GM12892 (cell line): ENCODE measurements at places on chromosomes 16 and 17.

DNA sequence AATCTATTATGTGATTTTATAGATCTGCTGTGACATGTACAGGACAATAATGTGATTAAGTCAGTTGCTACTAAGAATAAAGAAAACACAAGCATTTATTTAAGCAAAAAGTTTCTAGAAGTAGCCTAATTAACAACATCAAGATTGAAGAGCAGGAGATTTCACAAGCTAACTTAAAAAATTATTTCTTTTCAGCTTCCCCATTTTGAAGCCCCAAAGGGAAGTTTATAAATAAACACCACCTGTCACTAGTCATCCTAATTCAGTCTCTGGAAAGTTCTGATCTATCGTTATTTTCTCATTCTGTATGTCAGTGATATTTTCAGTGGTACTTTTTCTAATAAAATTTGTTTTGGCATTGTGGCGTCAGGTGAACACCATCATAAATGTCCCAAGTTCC is 8.3 kb downstream of the CAPNS2 start:
- DNase-seq = no peak

DNA sequence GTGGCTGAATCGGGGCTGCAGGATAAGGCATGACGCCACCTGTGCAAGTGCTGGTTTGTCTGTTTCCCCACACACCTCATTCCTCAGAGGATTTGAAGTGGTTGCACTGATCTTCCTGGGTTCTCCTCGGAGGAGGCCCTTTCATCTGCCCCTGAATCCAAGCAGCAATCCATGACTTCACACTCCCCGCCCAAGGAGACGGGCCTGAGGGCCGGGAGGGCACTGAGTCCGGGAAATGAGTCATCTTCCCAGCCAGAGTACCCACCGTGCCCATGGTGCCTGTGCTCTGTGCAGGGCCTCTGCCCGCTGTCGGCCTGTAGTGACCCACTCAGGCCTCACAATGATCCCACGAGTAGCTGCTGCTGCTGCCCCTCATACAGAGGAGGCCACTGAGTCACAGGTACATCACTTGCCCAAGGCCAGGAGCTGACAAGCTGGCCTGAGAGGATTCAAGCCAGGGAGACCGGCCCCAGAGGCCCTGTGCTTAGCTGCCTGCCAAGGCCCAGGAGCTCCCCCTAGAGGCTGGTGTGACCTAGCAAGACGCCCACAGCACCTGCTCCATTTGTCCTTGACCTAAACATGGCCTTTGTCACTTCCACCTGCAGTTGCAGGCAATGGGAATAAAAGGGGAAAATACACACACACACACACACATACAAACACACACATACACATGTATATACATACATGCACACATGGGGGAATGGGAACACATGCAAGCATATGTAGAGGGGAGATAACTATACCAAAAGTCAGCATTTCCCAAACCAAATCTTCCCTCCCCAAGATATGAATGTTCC is 240.0 kb downstream of the C16orf95 start:
- no peak for DNase-seq

GRCh38 chr16:73610605-73611156 is 562.8 kb upstream of the ZFHX3 start:
- no peak for DNase-seq

GRCh38 chr17:28372945-28373274 is 1.4 kb downstream of the SARM1 start:
- DNase-seq = no peak

DNA sequence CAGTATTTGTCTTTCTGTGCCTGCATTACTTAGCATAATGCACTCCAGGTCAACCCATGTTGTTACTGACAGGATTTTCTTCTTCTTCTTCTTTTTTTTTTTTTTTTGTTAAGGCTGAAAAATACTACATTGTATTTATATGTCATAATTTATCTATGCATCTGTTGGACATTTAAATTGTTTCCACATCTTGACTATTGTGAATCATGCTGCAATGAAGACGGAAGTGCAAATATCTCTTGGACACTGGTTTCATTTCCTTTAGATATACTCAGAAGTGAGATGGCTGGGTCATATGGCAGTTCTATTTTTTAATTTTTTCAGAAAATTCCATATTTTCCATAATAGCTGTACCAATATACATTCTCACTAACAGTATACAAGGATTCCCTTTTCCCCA is 272.7 kb upstream of the PMFBP1 start:
- no peak for DNase-seq

DNA sequence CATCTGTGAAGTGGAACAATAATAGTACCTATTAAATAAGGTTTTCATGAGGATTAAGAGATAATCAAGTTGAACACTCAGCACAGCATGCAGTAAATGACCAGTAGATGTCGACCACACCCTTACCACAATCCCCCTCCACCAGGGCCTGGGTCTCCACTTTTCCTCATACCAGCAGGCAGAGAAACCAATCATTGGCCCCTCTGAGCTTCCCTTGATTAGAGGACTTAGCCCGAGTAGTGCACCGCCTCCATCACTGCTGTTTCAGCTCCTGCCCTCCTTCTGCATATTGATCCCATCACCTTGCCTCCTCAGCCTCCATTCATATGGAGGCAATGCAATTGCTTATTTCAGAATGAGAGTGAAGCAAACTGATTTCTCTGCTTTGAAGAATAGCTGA is 96.5 kb upstream of the CDH11 start:
- no peak for DNase-seq

- no peak for DNase-seq
Observed at GRCh38 chr16:11135464-11135973, 120.5 kb downstream of the SOCS1 start.

GRCh38 chr17:72351884-72352346 is 231.1 kb downstream of the SOX9 start:
- no peak for DNase-seq

DNA sequence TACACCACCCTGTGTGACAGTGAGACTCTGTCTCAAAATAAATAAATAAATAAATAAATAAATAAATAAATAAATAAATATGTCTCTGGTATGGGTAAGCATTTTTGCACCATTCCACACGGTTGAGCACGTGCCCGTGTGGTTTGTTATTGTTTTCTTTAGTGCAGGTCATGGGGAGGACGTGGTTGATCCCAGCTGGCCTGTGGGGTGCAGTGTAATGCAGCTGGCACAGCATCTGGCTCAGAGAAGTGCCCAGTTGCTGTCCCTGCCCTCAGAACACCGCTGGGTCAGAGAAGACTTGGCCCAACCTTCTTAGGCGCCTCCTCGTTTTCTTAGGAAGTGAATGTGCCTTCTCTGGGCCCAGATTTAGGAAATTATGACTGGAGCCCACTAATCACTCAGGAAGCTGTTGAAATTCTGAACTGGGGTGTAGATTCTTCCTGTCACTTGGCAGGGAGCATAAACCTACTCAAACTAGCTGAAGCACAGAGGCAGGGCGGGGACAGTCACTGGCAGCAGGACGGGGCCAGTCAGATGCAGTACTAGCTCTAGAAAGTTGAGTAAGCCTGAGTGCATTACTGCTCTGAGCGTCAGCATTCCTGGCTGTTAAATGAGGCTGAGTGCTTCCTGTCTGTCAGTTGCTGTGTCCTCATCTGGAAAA is 85.9 kb downstream of the SNX29 start:
- DNase-seq = no peak

GRCh38 chr17:77020973-77021372 is 119.8 kb upstream of the SEC14L1 start:
- no peak for DNase-seq

- no peak for DNase-seq
Observed at GRCh38 chr17:42438600-42439567, 15.8 kb upstream of the CAVIN1 start.

GRCh38 chr16:4049031-4049430 is 67.2 kb downstream of the ADCY9 start:
- DNase-seq = no peak

GRCh38 chr17:40150276-40150675 is 9.9 kb downstream of the CASC3 start:
- no peak for DNase-seq

GRCh38 chr17:6374761-6375312 is 60.1 kb downstream of the AIPL1 start:
- DNase-seq = no peak

DNA sequence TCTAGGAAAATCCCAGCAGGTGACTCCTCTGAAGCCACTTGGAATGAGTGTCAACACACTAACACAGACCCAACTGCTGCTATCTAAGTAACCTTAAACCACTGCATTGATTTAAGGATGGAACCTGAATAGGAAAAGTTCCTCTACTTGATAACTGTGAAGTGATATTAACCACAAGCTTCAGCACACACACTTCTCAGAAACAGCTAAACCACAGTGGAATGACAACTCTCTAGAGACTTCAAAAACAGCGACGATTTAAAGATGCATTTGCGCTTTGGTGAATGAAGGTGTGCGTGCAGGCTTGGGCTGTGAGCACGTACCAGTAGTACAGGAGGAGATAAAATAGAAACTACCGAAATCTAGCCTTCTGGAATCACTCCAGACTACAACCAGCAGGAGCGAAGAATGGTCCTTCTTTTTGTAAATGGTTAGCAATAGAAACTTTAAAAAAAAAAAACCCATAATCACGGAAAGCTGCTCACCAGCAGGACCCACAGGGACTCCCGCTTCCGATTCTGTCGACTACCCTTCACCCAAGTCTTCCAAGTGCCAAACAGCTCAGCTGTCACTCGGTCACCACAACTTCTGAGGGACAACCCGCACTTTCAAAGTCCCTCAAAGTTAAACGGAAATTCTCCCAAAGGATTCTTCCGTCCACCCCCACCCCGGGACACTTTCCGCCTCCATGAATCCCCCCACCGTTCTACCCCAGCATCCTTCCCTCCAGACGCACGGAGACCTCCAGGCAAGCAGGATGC is 137.7 kb upstream of the CORO6 start:
- peak; percentile 19 for DNase-seq

DNA sequence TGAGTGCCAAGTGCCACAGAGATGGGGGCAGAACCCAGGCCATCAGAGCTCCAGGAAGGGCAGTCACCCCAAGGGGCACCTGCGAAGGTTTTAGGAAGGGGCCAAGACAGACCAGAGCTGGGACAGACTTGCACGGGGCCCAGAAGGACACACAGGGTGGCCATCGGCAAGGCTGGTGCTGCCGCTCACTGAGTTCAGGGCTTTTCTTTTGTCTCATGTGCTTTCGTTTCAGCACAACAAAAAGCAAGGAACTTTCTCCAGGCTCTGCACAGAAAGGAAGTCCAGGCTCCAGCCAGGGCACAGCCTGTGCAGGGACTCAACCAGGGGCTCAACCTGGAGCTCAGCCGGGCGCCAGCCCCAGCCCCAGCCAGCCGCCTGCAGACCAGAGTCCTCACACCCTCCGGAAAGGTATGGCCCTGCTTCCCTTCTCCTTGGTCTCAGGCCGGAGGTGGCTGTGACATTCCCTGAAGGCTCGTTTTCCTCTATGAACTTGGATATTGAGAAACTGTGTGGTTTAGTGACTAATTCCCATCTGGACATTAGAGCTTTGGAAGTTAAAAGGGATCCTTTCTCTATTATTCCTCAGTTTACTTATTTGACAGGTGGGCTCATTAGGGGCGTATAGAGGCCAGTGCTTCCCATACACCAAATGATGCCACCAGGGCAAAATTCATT is 37.9 kb downstream of the ELAC2 start:
- DNase-seq = no peak

GRCh38 chr17:64982139-64982915 is 63.0 kb upstream of the LRRC37A3 start:
- no peak for DNase-seq

DNA sequence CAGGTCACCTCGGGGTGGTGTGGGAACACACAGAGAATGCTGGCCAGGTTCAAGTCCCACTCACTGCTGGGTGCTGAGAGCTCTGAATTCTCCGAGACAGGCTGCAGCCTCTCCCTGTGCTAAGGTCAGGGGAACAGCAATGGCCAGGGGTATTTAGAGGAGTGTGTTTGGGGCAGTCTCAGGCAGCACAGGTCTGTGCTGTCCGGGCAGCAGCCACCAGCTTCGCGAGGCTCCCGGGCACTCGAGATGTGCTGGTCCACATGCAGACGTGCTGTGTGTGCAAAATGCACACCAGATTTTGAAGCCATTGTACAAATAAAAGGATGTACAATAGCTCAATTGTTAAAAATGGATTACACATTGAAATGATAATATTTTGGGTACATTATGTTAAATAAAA is 7.1 kb downstream of the NHERF1 start:
- no peak for DNase-seq
